ENCODE measurements at places on chromosomes 2 and 18. TPM values are rescaled to one million over a fixed set of nuclear protein-coding genes. Genes with fewer than 3 reads are reported as not detected.

The CDH19 gene
- total RNA-seq, result 15.0 TPM

DNA sequence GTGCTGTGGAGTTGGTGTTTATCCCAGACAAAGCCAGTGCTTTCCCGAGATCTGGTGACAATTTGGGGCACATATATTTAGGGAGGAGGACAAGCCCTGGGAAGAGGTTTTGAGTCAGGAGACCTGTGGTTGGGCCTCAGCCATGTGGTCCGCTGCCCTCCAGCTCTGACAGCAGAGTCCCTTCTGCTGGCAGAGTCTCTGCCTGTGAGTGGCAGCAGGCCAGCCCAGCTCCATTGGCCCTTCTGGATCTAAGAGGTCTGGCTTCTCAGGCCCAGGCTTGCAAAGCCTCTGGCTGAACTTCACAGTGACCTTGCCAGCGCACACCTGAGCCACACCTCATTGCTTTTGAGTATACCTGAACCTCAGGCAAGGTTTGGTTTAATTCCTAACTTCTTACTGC, 115.3 kb downstream of the BCL2L11 start:
- DNase-seq, result peak; percentile 73
- no peak overlapping the region for H3K4me3 ChIP-seq
- H3K36me3 ChIP-seq, result no peaks in the 10 kb centered on the region
- peak overlapping the region; percentile 17 for H3K27ac ChIP-seq

- peak overlapping the region; percentile 32 for H3K4me3 ChIP-seq
- no peak for DNase-seq
- no peaks in the 10 kb centered on the region for H3K36me3 ChIP-seq
- H3K4me1 ChIP-seq, result peaks cover 15% of the 10 kb centered on the region
Measured at GRCh38 chr18:32770666-32771168, 2.1 kb downstream of the KLHL14 start.

- no peak for DNase-seq
- H3K4me3 ChIP-seq, result no peak overlapping the region
- no peak overlapping the region for H3K27ac ChIP-seq
- H3K27me3 ChIP-seq, result peaks cover 5% of the 10 kb centered on the region
- no peaks in the 10 kb centered on the region for H3K36me3 ChIP-seq
Measured at GRCh38 chr18:49669403-49669802, 107.5 kb downstream of the LIPG start.

GRCh38 chr2:16126517-16127275, 186.3 kb downstream of the MYCN start:
- H3K27ac ChIP-seq, result no peak overlapping the region
- H3K27me3 ChIP-seq, result peaks cover 14% of the 10 kb centered on the region
- H3K4me3 ChIP-seq, result no peak overlapping the region

DNA sequence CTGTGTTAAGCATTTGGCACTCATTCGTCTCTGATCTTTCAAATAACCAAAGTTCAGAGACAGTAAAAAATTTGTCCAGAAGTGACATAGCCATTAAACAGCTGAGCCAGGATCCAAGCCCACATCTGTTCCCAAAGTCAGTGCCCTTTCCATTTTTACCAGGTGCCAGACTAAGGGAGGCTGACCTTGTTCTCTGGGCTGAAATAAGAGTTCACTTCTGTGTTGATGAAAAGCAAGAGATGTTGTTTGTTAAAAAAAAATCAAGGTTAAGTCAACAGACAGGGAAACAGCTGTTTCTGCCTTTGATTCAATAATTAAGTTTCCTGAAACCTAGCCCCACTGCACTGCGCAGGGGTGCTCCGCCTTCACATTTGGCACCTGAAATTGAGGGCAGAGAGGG, 117.1 kb downstream of the PRKRA start:
- H3K4me3 ChIP-seq, result no peak overlapping the region
- no peaks in the 10 kb centered on the region for H3K4me1 ChIP-seq
- peaks cover 9% of the 10 kb centered on the region for H3K36me3 ChIP-seq
- H3K27me3 ChIP-seq, result no peaks in the 10 kb centered on the region

DNA sequence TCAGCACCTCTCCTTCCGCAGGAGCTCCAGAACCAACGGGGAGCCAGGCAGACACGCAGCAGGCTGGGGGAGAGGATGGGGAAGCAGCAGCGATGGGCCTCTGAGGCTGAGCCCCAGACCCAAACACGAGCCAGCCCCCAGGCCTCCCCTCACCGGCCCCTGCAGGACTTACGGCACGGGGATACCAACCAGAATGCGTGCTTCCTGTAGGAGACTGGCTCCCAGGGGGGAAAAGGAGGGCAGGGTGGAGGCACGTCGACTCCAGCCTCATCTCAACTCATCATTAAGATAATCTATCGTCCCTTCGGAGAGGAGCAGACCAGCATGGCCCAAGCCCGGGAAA, 495.1 kb upstream of the MYT1L start:
- H3K4me1 ChIP-seq, result no peaks in the 10 kb centered on the region
- no peaks in the 10 kb centered on the region for H3K36me3 ChIP-seq
- no peak overlapping the region for H3K27ac ChIP-seq
- H3K27me3 ChIP-seq, result no peaks in the 10 kb centered on the region

All from heart right ventricle (tissue), 16 donors.